ENCODE measurements at places on chromosomes 4 and X.

- no peak for DNase-seq
Measured at GRCh38 chr4:4658052-4658451, 116.2 kb upstream of the STX18 start.

- DNase-seq = no peak
Measured at GRCh38 chr4:181271116-181271640, 972.0 kb upstream of the TENM3 start.

DNA sequence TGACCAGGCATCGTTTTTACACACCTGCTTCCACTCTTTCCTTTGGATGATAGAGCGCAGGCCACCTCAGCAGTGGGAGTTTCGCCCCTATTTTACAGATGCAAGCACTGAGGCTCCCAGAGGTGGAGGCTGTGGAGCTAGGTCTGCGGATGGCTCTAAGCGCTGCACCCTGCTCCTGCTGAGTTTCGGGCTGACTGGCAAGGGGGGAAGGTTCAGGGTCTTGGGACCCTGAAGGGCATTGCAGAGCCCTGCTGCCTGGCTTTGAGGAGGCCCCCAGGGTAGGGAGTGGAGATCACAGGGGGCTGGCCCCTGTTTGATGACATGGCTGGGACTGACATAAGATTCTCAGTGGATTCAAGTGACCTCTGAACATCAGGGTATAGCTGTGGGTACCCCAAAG, 62.8 kb upstream of the NKX1-1 start:
- DNase-seq = no peak

DNA sequence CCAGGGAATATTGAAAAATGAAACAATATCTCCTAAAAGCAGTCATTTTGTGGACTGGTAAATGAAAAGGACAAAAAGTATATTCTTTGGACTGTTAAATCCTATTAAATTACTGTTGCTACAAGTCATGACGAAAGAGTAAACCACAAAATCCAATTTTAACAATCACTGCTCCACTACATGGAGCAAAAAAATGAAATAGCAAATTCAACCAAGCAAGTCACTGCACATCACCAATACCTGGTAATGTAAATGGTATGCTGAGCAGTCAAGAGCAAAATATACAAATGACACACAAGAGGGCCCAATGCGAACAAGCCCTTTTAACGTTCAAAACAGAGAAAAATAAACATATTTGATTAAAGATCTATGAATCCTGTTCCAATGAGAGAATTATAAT, 126.2 kb downstream of the KLHL13 start:
- no peak for DNase-seq

DNA sequence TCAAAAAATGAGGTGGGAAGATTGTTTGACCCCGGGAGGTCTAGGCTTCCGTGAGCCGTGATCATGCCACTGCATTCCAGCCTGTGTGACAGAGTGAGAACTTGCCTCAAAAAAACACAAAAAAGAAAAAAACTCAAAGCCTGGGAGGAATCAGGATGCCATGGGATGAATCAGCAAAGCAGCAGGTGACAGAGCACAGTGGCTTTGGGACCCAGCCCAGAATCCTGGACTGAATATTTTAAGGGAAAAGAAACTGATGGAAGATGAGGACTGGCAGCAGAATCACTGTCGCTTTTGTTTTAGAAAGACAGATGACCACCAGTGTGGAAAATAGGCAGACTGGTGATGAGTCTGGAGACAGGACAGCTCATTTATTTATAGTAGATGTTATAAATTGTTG, 16.6 kb downstream of the S100G start:
- DNase-seq = no peak

DNA sequence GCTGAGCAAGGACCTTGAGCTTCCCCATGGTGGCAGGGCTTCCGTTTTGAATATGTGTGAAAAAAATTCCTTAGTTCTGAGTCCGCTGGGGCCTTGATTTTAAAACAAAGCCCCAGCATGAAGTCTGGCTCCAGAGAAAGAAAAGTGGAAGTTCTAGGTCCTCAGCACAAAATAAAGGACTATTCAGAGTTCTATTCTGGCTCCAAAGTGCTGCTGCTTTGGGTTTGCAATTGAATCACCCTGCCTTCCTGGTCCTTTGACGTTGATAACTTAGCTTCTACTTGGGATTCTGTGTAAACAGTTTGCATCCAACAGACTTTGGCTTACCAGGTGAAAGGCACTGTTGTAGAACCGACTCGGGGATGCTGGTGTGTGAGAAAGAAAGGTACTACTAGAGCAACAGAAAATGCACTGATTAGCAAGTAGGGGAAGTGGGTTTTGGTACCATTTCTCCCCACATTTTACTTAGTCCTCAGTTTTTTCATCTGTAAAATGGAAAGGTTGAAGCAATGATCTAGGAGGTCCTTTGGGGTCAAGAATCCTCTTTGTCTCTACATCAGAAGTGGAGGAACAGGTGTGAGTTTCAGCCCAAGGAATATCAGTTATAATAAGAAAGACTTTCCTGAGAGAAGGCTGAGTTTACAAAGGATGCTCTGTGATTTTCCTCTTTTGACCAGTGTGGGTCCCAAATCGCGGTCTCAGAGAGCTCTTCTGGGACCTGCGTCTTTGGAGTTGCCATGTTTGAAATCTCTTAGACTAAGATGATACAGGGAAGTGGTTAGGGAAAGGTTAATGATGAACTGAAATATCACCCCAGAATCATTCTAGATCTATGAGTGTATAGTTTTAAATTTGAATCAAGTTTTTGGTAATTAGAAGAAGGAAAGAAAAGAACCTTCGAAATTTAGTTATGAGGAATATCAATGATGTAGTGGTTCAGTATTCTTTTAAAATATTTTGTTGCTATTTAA, 28.2 kb downstream of the IGFBP7 start:
- no peak for DNase-seq

DNA sequence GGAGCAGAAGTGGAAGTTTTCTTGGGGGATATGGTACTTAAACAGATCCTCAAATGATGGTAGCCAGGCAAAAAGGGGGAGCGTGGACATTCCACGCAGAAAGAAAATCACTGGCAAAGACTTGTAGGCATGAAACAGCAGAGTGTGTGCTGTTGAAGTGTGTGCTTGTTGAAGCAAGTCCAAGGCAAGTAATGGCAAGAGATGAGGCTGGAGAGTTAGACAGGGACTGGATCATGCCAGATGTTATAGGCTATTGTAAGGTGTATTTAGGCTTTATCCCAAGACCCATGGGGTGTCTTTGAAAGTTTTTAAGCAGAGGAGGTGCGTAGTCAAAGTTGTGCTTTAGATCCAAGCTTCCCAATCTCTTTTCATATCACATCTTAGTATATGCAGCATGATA, 124.5 kb downstream of the MBNL3 start:
- no peak for DNase-seq

DNA sequence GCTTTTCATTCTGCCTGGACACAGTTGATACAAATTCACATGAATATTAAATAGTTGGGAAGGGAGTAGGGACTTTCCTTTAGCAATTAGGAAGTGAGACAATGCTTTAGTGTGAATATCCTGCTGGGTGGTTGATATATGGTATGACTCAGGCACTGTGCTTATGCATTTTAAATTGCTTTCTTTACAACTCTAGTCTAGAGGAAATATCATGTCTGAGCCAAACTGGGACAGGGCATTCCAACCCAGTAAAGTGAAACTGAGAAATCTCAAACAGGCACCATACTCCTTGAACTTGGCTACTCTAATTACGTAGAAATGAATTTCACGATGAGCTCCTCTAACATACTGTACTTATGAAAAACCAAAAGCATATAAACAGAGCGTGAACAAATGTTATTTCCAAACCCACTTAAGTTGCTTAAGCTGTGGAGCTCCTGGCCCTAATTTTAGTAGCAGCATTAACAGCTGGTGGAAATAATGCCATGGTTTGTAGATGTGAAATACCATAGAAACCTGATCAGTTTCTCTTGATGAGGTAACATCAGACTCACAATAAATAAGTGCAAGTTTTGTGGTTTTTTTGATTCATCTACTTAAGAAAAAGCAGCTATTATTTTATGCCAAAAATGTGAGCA, 242.9 kb upstream of the GK2 start:
- DNase-seq = no peak

- DNase-seq = no peak
Measured at GRCh38 chrX:108167211-108167872, 75.8 kb downstream of the ATG4A start.

- no peak for DNase-seq
Measured at GRCh38 chrX:147832707-147833348, 78.9 kb upstream of the FMR1 start.

DNA sequence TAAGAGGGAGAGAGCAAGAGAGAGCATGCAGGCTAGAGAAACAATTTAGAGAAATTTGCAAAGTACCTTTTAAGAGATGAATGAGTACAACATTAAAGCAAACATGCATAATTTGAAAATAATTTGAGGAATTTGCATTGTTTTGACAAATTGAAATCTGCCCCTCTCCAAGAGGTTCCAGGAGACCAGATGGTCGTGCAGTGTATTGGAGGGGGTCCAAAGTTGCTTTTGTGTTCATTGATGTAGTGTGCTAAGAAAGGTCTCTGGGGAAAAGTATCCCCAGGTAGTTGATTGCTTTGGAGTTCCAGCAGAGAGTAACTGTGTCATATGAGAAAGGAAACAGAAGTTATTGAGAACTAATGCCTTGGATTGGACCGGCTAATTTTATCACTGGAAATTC, 635.0 kb upstream of the TENM3 start:
- no peak for DNase-seq

- no peak for DNase-seq
Measured at GRCh38 chrX:24023972-24024669, 2.9 kb downstream of the KLHL15 start.

GRCh38 chr4:100162027-100162685, 28.1 kb downstream of the DDIT4L start:
- no peak for DNase-seq

GRCh38 chr4:71855944-71856343, 72.1 kb upstream of the GC start:
- no peak for DNase-seq

GRCh38 chr4:92483341-92483740, 179.6 kb downstream of the GRID2 start:
- no peak for DNase-seq

GRCh38 chr4:6290769-6291547, 21.3 kb downstream of the WFS1 start:
- DNase-seq = no peak

GRCh38 chr4:183987987-183988392, 82.9 kb downstream of the STOX2 start:
- no peak for DNase-seq

GRCh38 chrX:151984328-151984727, 9.9 kb upstream of the GABRE start:
- no peak for DNase-seq

DNA sequence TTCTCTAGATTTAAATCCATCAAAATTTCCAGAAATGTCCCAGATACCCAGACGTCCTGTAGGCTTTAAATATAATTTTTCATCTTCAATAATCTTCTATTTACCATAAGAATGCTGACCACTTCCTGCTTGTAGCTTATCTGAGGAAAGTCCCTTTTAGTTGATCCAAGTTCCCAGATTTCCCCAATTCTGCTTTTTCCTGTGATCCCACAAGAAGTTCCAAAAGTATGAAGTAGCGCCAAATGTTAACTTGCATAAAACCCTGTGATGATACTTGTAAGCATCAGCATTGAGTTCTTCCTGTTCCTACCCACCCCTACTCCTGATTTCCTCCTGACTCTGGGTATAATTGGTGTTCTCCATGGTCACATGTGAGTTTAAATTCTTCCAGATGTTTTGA, 10.6 kb upstream of the TLR8 start:
- DNase-seq = no peak

GRCh38 chr4:5708449-5709206, at the start of gene EVC2:
TSS of gene EVC2 (minus strand) at chr4:5708559. CDS start at chr4:5708513, 46 bp downstream.
- no peak for DNase-seq

GRCh38 chr4:48187813-48188212, 53.8 kb upstream of the TXK start:
- DNase-seq = no peak

DNA sequence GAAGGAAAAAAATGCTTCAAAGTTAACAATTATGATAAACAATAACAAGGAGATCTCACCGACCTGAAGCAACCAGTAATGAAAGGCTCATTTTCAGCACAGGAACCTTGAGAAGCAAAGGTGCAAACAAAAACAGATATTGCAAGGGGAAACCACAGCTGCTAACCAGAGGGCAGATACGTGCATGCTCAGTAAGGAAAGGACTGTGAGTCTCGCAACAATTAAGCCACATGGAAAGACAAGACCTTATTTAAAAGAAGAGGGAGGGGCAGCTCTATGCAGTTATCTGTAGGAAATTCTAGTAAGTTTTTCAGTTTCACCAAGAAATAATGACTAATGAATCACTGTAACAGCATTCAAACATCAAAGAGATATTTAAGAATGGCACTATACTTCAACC, 19.3 kb downstream of the LRCH2 start:
- DNase-seq = no peak

DNA sequence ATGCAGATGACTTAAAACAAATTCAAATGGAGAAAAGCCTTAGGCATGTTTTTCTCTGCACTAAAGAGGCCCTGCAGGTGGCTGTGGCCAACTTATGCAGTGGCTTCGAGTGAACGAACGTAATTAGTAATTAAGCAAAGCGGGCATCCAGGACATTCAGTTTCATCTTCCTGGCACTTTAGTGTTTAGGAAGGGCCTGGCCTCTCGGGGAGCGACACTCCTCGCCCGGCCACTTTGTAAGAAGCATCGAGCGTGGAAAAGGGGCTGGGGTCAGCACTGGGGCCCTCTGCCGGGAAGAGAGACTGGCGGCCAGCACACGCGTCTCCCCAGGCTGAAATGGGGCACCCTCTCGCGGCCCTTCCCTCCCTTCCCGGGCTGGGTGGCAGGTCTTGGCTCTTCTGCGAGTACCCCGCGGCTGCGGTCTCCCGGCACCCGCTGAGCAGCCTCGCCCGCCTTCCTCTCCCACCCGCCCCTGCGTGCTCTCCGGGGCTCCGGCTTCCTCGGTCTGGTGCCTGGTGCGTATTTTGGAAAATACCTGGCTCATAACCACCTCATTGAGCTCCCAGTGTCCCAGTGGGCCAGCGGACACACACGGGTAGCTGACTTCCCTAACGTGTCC, 677 bp upstream of the CYP4V2 start:
- DNase-seq = peak; percentile 32

DNA sequence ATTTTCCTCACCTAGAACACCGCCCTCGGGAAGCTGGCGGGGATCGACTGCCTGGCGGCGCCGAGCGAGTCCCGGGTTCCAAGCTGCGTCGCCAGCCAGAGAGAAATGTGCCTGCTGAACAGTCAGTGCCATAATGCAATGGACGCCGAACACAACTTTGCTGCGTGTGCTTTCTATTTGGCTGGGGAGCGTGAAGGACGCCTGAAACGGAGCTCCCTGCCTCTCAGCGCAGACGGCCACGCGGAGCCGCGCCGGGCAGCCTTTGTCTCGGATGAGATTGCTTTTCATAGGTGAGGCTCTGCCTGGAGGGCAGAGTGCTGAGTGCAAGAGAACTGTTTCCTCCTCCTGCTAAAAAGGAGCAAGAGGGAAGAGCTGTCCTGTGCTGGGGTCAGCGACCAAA, 107.7 kb upstream of the BCOR start:
- DNase-seq = no peak

Measured in activated CD4-positive, alpha-beta T cell treated with anti-CD3 and anti-CD28 coated beads, Interleukin-2, amount 50 U/mL, for 4 hours (primary cell).